Foreskin melanocyte (primary cell): ENCODE measurements at places on chromosomes 6 and 20.

- no peak for DNase-seq
Measured at GRCh38 chr6:168574075-168574698, 133.2 kb downstream of the SMOC2 start.

GRCh38 chr20:11387189-11387754 is 530.4 kb upstream of the BTBD3 start:
- no peak for DNase-seq

DNA sequence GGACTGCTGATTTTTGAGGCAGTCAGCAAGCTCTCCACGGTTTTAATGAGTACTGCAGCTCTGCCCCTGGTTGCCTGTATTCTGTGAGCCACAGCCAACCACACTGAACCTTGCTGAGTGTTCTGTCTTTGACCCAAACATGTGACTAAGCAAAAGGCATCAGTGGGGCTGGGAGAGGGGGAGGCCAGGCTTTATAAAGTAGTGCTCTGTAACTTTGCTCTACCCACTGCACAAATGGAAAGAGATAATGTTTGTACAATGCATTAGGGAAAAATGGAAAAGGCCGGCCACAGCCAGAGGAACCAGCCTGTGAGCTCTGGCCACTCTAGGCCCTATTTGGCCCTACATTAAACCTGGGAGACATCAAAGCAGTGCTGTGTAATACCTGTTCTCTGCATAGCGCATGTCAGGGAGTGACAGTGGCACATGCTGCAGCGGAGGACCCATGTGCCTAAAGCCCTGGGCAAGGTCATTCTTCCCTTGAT is 22.0 kb downstream of the KLHL31 start:
- DNase-seq: no peak

DNA sequence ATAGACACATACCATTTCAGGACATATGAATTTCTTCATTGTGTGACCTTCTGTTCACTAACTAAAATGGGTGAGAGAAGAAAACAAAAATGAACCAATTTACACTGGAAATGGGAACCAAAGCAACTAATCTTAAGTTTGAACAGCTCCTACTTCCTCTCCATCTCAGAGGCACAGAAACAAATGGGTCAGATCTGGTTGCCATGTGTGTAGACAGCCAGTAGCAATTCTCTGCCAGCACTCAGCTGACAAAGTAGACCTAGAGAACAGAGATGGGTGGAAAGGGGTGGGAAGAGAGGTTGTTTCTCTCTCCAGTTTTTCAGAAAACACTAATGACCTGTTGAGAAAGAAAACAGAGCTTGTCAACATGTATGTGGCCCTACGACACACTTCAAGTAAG is 14.3 kb upstream of the POPDC3 start:
- no peak for DNase-seq

DNA sequence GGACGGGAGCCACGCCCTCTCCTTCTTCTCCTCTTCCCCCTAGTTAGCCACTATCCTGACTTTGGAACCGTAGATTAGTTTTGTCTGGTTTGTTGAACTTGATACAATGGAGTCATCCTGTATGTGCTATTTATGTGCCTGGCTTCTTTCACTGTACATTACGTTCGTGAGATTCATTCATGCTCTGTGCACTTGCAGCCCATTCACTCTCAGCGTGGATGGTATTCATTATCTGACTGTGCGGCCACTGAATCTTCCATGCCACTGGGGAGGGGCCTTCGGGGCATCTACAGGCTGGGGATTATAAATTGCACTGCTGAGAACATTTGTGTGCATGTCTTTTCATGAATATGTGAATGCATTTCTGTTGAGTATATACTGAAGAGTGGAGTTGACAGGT is 262.5 kb downstream of the CDH26 start:
- no peak for DNase-seq

DNA sequence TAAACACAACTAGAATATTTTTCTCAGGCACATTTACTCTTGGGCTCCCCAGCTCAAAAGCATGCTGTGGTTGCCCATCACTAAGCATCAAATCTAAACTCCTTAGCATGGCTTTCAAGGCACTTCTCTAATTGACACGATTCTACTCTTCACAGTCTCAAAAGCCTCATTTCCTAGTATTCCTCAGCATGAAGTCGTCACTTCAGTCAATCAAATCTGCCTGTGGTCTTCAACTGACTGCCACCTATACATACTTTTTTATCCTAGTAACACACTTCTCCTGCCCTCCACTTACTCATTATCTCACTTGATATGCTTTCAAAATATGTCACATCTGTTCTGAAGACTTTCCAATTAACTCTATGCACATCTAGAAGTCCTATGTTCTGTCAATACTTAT is 110.3 kb downstream of the TBC1D32 start:
- DNase-seq: no peak

- DNase-seq: no peak
Measured at GRCh38 chr20:39785252-39785917, 823.2 kb downstream of the DHX35 start.

DNA sequence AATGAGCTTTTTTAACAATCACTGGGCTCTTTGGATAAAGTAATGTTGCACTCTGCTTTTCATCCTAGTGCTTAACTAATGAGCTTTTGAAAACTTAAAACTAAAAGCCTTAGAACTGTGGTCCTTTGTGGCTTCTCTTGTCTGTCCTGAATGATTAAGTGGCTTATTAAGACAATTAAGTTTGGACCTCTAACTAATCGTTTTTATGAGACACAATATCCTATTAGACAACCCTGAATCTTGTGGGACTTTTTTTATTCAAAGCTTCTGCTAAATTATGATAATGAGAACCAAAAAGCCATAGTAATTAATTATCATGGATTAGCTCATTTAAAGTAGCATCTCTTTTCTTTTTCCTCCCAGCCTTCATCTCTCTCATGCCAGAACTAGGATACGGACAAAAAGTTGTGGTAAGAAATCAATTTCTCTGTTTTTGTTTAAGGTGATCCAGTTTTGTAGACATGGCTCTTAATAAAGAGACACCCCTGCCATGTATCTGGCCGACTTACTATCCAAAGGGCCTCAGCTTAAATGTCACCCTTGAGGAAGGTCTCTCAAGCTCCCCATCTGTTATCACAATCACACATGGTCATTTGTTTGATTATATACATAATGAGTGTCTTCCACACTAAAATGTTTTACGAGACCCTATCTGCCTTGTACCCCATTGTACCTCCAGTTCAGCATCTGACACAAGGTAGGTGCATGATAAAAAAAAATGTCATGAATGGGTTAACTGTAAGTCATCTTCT is 384.4 kb upstream of the IRAK1BP1 start:
- DNase-seq: no peak

DNA sequence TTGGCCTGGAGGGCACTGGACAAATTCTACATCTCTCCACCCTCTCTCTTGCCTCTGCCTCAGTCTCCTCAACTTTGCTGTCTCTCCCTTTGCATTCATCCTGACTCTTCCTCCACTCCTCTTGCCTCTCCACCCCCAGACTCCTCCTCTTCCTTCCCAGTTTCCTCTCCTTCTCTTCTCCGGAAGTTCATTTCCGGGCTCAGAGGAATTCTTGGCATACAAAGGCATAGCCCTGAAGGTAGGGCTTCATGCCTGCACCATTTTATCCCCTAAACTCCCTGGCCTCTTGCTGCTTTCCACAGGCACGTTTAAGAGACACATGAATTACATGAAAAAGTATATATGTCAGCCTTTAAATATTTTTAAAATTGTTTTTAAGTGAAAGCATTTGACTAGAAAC is 10.6 kb downstream of the BFSP1 start:
- no peak for DNase-seq

DNA sequence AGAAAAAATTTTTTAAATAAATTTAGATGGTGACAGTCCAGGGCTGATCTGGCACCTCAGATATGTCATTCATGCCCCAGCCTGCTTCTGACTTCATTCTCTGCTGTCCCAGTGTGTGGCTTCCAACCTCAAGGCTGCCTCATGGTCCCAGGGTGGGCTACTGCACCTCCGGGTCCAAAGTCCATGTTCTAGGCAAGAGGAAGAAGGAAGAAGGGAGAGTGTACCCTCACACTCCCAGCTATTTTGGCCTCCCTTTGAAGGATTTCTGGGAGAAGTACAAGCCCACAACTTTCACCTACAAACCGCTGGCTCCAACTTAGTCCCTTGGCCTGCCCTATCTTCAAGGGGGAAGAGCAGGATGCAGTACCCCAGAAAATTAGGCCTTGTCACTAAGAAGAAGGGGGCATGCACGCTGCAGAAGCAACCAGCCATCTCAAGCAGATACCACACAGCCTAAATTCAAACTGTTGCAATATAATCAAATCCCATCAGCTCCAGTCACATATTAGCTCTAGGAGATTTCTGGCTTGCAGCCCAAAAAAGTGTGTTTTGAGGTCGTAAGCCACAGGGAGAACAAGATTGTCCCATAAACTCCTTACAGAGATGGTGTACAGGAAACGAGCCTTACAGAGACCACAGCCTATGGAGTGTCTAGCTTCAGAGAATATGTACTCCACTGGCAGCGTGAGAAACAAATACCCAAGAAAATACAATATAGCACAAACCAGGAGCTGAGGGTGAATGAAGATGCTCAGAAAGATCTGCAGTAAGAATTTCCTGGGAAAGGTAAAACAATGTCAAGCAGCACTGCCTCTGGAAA is 906 bp upstream of the BTN3A2 start:
- DNase-seq: no peak

DNA sequence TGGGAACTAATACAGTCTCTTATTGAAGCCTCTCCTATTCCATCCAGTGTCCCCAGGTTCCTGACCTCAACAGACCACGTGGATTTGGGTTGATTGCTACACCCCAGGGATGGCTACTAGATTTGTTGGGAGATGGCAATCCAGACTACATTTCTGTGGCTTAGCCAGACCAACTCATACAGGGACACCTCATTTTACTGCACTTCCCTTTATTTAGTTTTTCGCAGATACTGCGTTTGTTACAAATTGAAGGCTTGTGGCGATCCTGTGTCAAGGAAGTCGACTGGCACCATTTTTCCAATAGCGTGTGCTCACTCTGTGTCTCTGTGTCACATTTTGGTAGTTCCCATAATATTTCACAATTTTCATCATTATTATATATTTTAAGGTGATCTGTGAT is 10.3 kb upstream of the MTRF1L start:
- DNase-seq: no peak

GRCh38 chr20:1206366-1207148 is 3.3 kb downstream of the C20orf202 start:
- DNase-seq: no peak

DNA sequence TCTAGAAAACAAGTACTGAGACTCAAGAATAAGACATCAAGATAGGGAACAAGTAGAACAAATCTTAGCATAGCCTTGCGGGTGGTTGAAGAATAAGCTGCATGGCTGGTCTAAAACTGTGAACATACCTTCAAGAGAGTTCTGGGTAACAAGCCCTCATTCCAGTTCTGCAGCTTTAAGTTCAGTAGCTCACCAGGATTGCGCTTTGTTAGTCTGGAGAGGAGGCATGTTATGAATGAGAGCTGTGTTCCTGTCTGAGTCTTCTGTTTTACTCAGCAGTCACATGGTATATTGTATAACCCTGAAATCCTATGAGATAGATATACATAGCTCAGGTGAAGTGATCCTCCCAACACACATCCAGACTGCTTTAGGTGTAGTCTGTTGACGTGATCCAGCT is 406.6 kb upstream of the IRAK1BP1 start:
- DNase-seq: peak; percentile 60

DNA sequence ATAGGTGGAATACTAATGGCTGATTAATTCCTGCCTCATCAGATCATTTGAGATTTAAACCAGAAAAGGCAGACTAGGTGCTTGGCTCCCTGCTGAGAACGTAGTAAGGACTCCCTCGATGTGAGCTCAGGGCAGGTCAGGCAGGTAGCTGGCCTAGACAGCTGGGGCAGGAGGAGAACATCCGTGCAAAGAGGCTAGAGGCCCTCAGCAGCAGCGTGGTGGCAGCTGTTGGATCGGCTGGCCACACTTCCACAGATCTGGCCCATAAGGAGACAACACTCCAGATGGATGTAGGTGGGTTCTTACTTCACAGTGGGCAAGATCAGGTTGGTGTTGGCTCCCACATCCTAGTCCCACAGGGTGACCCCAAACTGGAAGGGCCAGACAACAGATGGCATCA is 38.5 kb downstream of the EYA2 start:
- no peak for DNase-seq

DNA sequence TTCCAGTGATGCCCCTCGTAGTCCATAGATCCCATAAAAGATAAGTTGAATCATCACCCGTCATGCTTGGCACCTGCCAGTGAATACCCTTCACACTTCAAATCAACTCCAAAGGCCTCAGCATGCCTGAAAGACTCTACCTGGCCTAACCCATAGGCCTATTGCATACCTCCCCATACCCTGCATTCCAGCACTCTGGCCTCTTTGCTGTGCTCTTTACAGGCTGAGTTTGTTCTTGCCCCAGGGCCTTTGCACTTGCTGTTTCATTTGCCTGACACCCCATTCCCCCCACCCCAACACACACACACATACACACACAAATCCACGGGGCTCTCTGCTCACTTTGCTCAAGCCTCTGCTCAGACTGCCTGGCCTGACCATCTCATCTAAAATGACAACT is 3.0 kb upstream of the GFOD1 start:
- DNase-seq: no peak

- DNase-seq: no peak
Measured at GRCh38 chr6:112933947-112934346, 586.8 kb downstream of the RFPL4B start.

DNA sequence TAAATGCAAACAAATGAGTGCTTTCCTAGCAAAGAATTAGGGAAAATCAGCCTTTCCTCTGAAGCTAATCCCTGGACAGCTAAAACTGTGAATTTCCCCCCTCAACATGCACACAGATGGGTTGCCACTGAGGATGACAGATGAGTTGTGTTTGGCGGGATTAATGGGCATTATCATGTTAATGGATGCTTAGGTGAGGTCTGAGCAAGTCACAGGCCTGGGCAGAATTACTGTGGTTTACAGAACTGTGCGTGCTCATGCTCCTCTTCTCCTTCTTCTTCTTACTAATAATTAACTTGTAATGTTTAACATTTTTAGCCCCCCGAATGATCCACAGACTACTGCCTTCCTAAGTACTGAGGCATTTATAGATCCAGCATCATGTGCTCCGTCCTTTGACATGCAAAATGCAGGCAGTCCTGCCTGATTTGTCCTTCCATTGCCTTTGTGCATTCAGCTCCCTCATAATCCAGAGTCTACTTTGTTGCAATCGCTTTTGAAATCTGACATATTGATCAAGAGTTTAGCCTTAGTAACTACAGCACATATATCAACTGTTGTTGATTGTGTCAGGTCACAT is 753.4 kb upstream of the MMS22L start:
- DNase-seq: no peak

DNA sequence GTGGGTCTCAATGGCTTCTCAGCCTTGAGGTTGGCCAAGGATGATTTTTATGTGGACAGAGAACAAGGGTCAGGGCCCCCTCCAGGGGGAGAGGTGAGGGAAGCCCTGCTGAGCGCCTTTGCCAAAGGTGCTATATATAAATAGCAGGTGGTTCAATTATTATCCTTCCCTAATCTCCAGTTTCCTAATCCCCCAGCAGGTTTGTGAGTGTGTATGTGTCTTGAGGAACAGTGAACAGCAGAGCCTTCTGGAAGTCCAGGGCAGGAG is 3.2 kb upstream of the SIRPA start:
- no peak for DNase-seq

DNA sequence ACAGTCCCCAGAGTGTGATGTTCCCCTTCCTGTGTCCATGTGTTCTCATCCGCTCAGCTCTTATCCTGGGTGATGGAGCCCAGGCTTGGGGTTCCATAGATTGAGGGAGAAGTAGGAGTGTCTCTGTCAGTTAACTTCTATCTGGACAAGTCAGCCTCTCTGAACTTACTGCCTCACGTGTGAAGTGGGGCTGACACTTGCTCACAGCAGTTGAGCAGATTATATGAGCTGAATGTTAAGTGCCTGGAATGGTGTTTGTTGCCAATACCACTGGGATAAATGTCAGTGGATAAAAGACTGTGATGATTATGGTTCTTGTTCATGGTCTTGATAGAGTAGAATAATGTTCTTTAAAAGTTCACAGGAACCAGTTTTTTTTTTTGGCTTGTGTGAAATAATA is 17.1 kb upstream of the EFCAB8 start:
- DNase-seq: no peak
